ENCODE measurements at places on chromosomes 6 and 20.

GRCh38 chr6:55040102-55040848 is 134.0 kb upstream of the HCRTR2 start:
- DNase-seq: no peak

DNA sequence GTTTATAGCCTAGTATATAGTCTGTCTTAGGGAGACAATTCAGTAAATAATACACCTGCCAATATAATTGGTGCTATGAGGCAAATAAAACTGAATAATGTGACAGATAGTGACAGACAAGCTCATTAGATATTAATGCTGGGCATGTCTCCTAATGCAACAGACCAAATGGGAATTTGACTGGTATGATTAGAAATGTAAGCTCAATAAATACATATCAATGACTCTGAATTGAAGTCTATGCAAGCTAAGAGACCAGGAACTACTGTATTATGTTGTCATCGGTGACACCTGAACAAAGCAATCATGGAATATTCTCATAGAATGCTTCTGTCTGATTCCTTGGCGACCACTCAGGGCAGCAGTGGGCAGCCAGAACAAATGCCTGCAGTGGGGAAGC is 2.5 kb upstream of the SNX3 start:
- DNase-seq: no peak

DNA sequence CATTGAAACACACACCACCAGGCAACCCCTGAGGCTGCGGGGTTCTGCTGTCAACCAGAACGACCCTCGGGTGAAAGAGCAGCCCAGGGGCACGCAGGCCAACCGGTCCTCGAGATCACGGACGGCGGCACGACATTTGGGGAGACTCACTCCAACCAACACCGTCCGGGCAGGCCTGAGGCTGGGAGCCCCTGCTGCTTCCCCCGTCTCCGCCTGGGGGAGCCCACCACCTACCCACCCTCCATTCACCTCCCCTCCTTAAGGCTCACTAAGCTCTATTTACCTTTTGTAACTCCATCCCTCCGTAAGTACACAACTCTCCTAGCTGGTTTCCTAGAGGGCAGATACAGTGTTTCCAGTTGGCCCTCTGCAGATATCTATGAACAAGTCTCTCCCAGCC is 971.3 kb upstream of the DEFB115 start:
- DNase-seq: no peak

DNA sequence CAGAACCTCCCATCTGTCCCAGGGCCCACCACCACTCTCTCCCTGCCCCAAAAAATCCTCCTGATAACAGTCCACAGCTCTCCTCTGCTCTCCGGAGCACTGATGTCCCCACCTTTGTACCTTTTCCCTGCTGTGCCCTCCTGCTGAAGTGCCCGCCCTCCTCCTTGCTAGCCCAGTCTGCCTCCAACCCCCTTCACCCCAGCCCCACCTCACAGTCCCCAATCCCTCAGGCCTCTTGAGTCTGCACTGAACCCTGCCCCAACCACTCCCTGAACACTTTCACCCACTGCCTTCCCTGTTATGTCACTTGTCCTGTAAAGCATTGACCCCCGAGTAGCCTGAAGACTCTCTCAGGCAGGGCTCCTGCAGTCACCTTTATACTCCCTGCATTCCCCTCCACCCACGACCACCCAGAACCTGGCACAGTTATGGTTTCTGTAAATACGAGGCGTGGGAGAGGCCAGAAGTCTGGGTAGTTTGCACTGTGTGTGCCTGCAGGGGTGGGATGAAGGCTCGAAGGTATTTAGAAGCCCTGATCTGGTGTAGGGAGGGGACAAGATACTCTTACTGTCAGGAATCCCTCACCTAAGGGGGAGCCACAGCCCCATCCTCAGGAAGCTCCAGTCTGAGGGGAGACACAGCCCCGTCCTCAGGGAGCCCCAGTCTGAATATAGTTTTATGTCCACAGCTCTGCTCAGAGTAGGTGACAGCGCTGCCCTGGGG is 5.4 kb downstream of the GLP1R start:
- no peak for DNase-seq
